ENCODE measurements at places on chromosomes 12 and 14. TPM values are rescaled to one million over a fixed set of nuclear protein-coding genes. Genes with fewer than 3 reads are reported as not detected.

DNA sequence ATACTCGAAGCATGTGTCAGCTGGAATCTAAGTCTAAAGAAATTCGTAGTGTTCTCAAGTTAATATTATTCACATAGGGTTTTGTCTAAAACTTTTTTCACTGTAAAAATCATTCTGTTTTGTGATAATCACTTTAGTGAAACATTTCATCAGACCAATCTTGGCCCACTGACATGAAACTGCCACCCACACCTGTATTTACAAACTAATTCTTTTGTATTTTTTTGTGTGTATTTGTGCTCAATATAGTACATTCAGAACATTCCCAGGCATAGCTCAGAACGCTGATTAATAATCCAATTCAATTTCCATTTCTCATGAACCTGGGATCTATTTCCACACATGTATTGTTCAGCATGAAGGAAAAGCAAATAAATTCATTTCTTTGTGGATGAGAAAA lies 191.7 kb downstream of the RASSF9 start:
- no peak for DNase-seq

- DNase-seq: no peak
Measured at GRCh38 chr12:125674554-125675338, 609.5 kb downstream of the AACS start.

- no peak for DNase-seq
Measured at GRCh38 chr14:91947475-91948184, at the start of gene FBLN5. Gene FBLN5 (minus strand): TSS chr14:91947694. CDS start chr14:91947229, 465 bp downstream.

SDR9C7 gene
- total RNA-seq: not detected

DNA sequence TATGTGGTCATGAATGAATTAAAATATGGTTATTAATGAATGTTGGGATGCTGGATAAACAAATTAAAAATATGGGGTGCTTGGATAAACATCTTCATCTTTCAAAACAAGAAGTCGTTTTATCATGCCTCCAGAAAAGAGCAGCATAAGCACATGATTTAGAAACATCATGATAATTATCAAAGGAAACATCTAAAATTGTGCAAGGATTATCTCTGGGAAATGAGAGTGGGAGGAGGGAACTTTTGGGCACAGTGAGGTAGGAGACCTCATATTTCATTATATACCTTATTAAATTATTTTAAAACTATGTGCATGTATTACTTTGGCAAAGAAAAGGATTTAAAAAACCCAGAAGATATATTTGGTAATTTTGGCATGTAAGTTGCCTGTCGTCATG lies 8.9 kb downstream of the C3AR1 start:
- DNase-seq: no peak

DNA sequence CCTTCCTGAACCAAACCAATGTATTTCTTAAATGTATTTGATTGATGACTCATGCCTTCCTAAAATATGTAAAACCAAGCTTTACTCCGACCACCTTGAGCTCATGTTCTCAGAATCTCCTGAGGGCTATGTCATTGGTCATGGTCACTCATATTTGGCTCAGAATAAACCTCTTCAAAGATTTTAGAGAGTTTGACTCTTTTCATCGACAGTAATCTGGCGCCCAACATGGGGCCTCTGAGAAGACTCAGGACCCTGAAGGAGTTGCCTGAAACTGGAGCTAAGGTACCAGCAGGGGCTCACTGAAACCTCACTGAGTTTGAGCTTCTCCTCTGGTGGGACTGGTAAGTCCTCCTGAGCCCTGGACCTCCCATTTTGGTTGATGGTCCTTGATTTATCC lies 17.2 kb upstream of the PSMC1 start:
- DNase-seq: no peak

- DNase-seq: no peak
Measured at GRCh38 chr14:106141242-106142220, 615.1 kb downstream of the TMEM121 start.

DNA sequence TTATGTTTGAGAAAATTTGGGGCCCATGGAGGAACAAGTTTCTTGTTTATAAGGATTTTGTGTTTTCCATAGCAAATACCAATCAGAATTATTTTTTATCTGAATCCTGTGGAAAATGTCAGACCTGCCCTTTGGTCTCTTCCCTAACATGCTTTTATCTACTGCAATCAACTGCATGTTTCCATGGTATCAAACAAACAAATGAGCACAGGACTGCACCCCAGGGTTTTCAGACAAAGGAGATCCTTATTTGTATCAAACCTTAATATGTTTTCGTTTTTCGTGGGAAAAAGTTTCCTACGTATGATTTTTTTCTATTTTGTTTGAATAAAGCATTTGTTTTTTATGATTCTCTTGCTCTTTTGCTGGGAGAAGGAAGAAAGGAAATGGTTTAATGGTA lies 91.1 kb downstream of the GPR135 start:
- DNase-seq: no peak

DNA sequence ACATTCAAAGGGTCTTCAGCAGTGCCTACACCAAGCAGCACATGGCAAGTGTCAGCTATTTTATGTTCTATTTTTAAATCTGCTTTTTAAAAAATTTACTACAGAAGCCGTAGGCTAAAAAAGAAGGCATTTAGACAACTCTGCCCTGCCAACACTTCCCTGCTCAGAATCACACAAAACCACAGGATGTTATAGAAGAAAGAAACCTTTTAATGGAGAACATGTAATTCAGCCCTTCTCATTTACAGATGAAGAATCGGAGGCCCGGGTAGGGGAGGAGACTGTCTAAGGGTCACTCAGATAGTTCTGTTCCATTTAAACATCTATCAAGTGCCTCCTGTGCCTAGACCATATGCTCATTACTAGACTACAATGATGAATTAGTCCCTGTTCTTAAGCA lies 171.8 kb upstream of the NTF3 start:
- no peak for DNase-seq

- no peak for DNase-seq
Measured at GRCh38 chr14:49982082-49982481, 89.2 kb downstream of the ARF6 start.

GRCh38 chr14:36524874-36525745 lies 5.1 kb upstream of the NKX2-1 start:
- no peak for DNase-seq

- no peak for DNase-seq
Measured at GRCh38 chr14:104395276-104395675, 184.3 kb upstream of the C14orf180 start.

DNA sequence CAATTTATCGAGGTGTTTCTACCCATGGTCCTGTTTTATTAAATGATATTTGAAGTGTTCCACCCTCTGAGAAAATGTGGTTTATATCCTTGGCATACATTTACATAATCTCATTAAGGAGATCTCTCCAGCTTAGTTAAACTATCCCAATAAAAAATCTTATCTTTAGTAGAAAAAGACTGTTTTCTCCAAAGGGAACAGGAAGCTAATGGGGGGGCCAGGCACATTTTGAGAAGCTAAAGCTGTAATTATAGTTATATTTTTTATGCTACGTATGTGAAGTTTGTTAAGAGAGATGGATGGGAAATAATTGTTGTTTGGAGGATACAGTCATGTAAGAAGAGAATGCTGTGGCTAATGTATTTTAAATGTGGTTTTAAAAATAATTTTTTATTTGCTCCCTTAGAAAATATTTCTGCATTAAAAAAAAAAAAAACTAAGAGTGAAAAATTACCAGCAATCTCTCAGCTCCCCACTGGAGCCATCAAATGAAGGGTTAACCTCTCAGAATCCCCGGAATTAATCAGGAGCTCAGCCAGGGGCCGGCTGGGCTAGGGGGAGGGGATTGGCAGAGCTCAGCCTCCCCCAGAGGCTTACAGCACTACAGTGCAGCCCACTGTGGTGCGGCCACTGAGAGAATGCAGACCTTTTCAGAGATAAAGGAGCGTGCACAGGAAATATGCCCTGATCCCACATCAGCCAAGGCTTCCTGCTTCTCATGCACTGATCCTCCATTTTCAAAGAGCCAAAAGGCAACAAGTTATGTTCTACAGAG lies 185.8 kb downstream of the EGLN3 start:
- no peak for DNase-seq

- no peak for DNase-seq
Measured at GRCh38 chr14:100761481-100761880, 34.8 kb downstream of the DLK1 start.

LRP1-AS gene
- not detected for total RNA-seq

GRCh38 chr12:17802657-17803641 lies 287.0 kb downstream of the RERGL start:
- DNase-seq: no peak

- no peak for DNase-seq
Measured at GRCh38 chr12:131047789-131048610, 94.3 kb downstream of the ADGRD1 start.

- DNase-seq: no peak
Measured at GRCh38 chr12:38728894-38729293, 176.5 kb downstream of the CPNE8 start.

- DNase-seq: no peak
Measured at GRCh38 chr14:102279688-102280348, 25.1 kb downstream of the MOK start.

RAB2B gene
- total RNA-seq: 19.2 TPM

- no peak for DNase-seq
Measured at GRCh38 chr12:65902500-65902899, 78.2 kb downstream of the HMGA2 start.

TIGAR gene
- total RNA-seq: 9.5 TPM

- DNase-seq: no peak
Measured at GRCh38 chr12:25714198-25714984, 161.3 kb upstream of the LMNTD1 start.

MYF5 gene
- not detected for total RNA-seq

DNA sequence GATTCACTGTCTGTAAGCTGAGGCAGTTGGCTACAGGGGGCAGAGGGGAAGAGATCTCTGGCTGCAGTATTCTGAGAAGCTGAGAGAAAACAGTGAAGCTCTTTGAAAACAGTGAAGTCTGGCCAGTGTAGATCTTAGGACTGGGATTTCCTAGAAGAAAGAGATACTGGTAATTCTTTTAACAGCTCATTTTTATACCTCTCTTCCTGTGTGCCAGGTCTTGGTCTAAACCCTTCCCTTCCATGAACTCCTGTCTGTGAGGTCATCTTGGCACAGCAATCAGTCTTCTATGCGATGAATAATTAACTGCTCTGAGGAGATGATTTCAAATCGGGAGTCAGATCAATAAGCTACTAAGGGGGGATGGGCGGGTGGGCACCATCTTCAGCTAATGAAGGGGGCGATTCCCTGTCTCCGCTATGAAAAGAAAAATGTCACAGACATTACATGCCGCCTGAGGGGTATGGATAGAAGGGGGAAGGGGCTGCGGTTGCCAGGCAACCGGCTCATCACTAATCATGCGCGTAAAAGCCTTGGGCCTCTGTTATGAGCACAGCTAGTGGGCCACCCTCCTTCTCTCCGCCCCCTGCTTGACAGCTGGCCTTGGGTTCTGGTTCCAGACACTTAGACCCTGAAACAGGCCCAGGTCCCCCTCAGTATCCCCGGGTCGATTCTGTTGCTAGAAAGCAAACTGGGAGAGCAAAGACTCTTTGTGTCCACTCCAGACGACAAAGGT lies 75.3 kb upstream of the CEP83 start:
- DNase-seq: no peak

DNA sequence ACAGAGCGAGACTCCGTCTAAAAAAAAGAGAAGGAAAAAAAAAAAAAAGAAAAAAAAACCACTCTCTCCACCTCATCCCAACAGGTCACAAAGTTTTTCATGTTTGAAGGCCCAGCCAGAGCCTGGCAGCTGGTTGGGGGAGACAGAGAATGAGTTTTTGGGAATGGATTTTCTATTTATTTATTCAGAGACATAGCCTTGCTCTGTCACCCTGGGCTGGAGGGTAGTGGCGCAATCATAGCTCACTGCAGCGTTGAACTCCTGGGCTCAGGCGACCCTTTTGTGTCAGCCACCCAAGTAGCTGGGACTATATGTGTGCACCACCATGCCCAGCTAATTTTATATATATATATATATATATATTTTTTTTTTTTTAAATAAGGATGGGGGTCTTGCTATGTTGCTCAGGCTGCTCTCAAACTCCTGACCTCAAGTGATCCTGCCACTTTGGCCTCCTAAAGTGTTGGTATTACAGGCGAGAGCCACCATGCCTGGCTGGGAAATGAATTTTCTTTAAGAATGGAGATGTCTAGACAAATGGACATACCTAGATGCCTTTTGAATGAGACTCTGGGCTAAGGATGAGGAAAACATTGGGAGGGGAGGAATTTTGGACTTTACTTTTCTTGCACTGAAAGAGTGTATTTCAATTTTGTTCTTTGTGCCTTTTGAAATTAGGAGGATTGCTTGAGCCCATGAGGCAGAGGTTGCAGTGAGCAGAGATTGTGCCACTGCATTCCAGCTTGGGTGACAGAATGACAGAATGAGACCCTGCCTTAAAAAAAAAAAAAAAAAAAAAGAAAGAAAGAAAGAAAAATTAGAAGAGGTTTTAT lies 16.9 kb upstream of the PPP1R1A start:
- no peak for DNase-seq

DNA sequence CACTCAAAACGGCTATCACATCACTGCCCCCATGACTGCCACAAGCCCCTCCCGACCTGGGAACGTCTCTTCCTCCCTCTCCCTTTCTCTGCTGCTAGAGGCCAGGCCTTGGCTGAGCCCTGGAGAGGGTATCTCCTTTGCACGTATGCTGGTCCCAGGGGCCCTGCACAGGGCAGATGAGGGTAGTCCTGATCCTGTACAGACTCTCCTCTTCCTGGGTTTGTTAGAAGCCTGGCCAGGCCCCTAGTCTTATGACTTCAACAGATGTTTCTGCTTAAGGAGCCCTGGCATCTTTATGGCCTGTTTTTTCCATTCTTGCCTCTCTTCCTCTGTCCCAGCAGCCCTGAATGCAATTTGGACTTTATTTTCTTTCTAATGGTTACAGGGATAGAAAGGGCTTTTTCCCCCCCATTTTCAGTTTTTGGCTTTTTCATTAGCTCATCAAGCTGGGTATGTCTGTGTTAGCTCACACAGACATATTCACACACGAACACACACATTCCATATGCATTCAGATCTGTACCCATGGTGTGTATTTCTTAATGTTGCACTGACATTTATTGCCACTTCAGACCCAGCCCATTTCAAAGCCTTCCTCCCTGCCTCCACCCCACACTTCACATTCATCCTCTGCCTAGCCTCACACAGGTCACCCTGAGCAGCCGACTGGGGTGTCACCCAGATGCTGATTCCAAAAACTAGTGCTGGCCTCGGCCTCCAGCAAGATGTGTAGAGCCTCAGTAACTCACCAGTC lies 203.2 kb downstream of the ZFP36L1 start:
- no peak for DNase-seq

DIO2 gene
- total RNA-seq: 13.0 TPM

DNA sequence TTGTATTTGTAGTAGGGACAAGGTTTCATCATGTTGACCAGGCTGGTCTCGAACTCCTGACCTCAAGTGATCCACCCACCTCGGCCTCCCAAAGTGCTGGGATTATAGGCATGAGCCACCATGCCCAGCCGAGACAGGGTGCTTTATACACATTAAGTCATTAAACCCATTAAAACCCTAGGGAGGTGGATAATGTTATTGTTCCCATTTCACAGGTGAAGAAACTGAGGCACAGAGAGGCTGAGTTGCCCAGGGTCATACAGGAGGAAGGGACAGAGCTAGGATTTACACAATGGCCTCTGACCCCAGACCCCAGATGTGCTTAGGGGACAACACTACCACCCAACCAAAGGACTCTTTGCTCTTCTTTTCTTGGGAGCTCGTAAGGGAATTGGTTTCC lies 51.0 kb upstream of the RIN3 start:
- no peak for DNase-seq
